Fibroblast of upper back skin (primary cell): ENCODE measurements at places on chromosomes 5 and 9.

- DNase-seq, result no peak
Measured at GRCh38 chr5:64000096-64000495, 37.9 kb upstream of the HTR1A start.

DNA sequence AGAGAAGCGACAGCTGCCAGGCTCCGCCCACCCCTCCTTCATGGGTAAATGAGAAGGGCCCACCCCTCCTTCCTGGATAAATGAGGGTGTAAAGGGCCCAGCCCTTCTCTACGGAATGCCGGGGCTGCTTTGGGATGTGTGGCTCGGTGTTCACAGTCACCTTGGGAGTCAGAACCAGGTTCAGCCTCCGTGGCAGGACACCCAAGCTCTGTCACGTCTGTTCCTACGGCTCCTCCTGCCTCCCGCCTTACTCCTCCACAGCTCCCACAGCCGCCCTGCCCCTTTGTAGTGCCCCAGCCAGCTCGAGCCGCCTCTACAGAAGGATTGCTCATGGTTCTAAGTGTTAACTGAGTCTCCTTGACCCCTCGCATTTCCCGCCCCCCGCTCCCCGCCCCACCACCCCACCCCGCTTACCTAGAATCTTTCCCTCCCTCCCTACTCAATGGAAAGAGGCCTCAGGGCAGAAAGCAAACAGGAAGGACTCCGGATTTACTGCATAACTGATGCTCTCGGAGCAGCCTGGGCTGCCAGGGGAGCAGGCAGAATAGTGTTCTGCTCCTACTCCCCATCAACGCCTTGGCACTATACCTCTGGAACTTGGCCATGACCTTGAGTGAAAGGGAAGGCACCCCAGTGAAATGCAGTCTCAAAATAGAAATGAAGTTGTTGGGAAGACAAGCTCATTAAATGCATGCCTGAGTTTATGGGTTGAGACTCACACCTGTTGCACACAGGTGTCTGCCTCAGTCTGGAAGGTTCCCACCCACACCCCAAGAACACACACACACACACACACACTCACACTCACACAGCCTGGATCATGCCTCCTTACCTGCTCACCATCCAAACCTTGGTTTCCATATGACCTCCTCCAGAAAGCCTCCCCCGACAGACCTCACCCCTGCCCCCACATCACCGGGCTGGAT, 59.6 kb downstream of the NEURL1B start:
- no peak for DNase-seq

DNA sequence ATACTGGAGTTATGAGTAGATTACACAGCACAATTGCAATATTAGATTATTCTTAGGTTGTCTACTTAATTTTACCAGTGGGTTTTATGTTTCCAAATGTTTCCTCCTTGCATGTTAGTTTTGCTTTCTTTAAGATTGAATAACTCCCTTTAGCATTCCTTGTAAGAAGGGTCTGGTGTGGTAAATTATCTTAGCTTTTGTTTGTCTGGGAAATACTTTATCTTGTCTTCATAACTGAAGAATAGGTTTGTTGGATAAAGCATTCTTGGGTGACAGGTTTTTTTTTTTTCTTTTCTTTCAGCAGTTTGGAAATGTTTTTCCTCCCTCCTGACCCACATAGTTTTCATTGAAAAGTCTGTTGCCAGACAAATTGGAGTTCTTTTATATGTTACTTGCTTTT, 531.1 kb downstream of the ANXA1 start:
- DNase-seq, result no peak

DNA sequence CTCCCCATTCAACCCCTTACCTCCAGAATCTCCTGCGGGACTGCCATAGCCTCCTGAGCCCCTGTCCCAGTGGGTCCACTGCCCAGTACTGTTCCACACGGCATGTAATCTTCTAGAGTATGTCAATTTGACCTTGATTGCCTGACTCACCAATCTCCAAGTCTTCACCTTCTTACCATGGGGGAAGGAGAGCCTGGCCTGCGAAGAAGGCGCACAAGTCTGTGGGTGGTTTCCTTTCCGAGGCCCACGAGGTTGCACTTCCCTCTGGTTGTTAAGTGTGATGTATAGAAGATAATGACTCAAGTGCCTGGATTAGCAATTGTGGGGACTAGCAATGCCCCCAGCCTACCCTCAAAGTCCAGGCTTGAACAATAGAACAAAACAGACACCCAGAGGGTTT, 8.1 kb upstream of the TENT4A start:
- no peak for DNase-seq

- no peak for DNase-seq
Measured at GRCh38 chr5:40569546-40570270, 110.0 kb upstream of the PTGER4 start.

DNA sequence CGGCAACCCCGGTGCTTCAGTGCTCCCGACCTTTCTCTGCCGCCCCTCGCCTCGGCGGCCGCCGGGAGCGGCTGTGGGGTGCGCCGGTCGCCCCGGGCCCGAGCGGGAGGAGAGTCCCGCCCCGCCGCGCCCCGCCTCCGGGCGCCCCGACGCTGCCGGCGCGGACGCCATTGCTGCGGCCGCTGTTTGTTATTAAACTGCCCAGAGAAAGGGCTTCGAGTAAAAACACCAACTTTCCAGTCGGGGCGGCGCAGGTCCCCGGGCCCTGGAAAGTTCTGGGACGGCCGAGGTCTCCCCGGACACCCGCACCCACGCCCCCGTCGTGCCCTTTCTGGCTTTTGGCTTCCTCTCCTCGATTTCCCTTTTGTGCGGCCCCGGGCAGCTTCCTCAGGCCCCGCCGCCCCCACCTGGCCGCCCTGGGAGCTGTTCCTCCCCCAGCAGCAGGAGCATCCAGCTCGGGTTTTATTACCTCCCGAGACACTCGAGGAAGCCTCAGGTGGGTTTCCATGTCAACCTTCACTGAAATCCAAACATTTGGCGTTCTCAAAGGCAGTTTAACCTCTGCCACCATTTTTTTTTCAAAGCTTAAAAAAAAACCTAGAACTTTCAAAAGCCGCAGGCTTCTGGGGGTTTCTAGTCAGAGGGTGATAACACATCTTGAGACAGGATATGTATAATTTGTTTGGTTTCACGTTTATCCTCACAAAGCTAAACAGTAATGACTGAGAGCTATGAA, 334.4 kb downstream of the CWC27 start:
- DNase-seq, result peak; percentile 36

GRCh38 chr5:2193142-2193541, 310.4 kb upstream of the IRX4 start:
- no peak for DNase-seq

- DNase-seq, result peak; percentile 99
Measured at GRCh38 chr5:14156650-14157492, 13.7 kb downstream of the TRIO start.

DNA sequence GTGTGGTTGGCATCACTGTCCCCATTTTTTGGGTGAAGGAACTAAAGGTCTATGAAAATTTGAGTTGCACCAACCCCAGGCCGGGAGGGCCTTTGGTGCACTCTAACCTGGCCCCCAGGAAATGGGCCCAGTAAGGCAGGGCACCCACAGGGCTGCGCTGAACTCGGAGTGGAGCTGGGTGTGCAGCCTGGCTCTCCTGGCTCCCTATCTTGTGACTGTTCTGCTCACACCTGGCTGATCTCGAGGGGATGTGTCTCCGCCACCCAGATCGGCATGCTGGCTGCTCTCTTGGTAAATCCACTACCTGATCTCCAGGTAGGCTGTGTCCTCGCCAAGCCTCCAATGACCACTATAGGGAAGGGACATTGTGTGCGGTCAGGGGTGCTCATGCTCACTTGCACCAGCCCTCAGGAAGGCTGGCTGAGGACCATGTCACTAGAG, 259.8 kb downstream of the NSG2 start:
- no peak for DNase-seq

- peak; percentile 47 for DNase-seq
Measured at GRCh38 chr5:93161661-93162654, 419.1 kb downstream of the NR2F1-AS1 start.

DNA sequence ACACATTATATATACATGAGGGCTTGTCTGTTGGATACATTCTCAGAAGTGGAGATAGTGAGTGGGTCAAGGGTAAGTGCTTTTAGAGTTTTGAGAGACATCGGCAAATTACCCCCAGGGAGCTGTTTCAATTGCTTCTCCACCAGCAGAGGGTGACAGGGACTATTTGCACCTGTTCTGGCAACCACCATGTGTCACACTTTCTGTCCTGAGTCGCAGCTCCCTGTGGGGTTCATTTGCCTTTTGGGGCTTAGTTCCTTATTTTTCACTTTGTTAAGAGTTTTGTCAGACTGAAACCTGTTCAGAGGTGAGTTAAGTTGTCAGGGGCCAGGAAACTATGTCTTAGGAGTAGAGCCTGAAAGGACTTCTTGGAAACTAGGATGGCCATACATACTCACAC, 20.1 kb upstream of the SLC36A1 start:
- DNase-seq, result no peak

- DNase-seq, result no peak
Measured at GRCh38 chr5:142087920-142088679, 20.5 kb upstream of the NDFIP1 start.

DNA sequence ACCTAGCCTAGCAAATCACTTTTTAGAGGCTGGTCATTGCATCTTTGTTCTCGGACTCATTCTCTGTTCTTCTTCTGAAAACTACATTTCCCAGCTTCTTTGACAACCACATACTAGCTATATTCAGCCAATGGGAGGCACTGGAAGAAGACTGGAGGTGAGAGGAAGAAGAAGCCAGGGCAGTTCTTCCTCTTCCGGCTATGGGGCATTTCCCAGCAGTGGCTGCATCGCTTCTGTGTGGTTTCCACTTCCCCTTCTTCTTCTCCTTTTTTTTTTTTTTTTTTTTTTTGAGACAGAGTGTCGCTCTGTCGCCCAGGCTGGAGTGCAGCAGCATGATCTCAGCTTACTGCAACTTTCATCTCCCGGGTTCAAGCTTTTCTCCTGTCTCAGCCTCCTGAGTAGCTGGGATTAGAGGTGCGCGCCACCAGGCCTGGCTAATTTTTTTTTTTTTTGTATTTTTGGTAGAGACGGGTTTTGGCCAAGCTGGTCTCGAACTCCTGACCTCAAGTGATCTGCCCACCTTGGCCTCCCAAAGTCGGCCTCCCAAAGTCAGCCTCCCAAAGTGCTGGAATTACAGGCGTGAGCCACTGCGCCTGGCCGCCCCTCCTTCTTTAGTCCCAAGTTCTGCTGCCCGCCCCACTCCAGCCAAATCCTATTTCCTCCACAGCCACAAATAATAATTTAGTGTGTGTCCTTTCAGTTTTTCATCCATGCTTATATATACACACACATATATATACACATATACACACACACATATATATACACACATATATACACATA, 6.9 kb upstream of the UBAP1 start:
- no peak for DNase-seq

- no peak for DNase-seq
Measured at GRCh38 chr9:94212531-94212930, 46.6 kb upstream of the ZNF169 start.

DNA sequence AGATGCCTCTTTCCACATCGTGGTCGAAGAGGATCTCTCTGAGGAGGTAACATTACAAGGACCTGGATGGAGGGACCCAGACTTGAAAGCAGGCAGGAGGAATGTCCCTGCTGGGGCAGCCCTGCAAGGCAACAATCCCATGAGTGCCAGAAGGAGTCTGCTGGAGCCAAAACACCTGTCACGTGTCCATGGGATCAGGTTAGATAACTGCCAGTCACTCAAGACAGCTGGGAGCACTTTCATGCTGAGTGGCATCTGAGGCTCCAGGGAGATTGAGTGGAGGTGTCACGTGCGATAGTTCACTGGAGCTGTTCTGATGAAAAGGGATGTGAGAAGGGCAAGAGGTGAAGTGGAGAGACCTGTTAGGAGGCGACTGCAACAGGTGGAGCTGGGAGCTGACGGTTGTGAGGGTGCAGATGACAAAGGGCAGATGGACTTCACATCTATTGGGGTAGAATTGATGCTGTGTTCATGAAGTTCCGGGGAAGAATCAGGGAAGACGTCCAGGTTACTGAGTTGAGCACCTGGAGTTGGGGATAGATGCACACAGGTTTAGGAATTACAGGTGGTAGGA, 68.4 kb downstream of the ICE1 start:
- no peak for DNase-seq

DNA sequence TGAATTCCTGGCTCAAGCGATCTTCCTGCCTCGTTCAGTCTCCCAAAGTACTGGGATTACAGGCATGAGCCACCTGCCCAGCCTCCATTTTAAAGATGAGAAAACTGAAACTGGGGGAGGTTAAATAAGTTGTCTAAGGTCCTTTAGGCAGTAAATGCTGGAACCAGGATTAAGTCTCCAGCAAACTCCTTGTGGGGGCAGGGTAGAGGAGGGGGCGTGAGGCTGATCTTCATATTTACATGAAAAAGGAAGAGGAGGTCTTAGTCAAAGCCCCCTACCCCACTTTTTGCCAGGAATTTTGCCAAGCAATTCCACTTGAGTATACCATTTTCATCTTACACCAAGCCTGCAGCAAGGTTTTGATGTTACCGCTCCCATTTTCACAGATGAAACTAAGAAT, 76.6 kb upstream of the NR4A3 start:
- no peak for DNase-seq

- peak; percentile 15 for DNase-seq
Measured at GRCh38 chr9:126456441-126457174, 130.0 kb downstream of the MVB12B start.

- peak; percentile 75 for DNase-seq
Measured at GRCh38 chr5:10860645-10861422, 99.8 kb upstream of the DAP start.

GRCh38 chr5:97498657-97499056, 315.6 kb upstream of the RIOK2 start:
- no peak for DNase-seq
